ENCODE measurements at places on chromosomes 2 and 18. TPM values are rescaled to one million over a fixed set of nuclear protein-coding genes. Genes with fewer than 3 reads are reported as not detected.

DSG1 gene
- not detected for total RNA-seq

IL1RL2 gene
- total RNA-seq: not detected

AKAIN1 gene
- total RNA-seq: not detected

GALR1 gene
- total RNA-seq: not detected

UGP2 gene
- 127 TPM for total RNA-seq

SLC9A4 gene
- 0.06 TPM for total RNA-seq

FZD7 gene
- total RNA-seq: 0.44 TPM

LINC00305 gene
- total RNA-seq: not detected

CFAP53 gene
- 0.36 TPM for total RNA-seq

ARHGEF33 gene
- total RNA-seq: 0.17 TPM

POTEJ gene
- not detected for total RNA-seq

ABCB11 gene
- 0.28 TPM for total RNA-seq

DNA sequence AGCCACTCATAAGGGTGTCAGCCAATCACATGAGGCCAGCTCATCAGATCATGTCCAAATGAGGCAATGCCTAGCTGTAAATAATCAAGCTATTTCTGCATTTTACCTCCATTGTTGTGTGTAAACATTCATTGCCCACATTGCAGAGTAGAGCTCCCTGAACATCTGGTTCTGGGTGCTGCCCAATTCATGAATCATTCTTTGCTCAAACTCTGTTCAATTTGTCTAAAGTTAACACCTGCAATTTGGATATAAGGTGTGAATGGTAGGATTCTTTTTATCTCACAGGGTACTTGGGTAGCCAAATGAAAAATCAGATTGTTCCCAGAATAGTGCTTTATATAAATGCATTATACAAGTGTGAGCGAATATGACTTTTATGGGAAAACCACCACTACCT is 345.5 kb upstream of the NT5C1B start:
- DNase-seq: no peak

- DNase-seq: no peak
Observed at GRCh38 chr2:33168922-33169321, 222.2 kb downstream of the LTBP1 start.

DNA sequence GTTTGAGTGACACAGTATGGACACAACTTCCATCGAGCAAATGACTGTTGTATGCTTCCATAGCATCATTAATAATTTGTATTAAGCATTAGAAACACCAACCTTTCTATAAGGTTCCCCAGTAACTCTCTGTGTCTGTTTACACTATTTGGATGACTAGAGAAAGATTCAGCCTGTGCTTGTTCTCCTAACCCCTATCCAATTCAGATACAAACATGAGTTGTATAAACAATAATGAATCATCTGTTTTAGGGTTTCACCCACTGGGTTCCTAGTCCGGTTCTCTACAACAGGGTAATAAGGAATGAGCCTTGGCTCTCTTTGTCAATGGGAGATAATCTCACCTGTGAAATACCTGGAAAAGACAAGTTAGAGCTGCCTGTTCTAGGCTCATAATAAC is 894.1 kb upstream of the PIK3C3 start:
- no peak for DNase-seq

DNA sequence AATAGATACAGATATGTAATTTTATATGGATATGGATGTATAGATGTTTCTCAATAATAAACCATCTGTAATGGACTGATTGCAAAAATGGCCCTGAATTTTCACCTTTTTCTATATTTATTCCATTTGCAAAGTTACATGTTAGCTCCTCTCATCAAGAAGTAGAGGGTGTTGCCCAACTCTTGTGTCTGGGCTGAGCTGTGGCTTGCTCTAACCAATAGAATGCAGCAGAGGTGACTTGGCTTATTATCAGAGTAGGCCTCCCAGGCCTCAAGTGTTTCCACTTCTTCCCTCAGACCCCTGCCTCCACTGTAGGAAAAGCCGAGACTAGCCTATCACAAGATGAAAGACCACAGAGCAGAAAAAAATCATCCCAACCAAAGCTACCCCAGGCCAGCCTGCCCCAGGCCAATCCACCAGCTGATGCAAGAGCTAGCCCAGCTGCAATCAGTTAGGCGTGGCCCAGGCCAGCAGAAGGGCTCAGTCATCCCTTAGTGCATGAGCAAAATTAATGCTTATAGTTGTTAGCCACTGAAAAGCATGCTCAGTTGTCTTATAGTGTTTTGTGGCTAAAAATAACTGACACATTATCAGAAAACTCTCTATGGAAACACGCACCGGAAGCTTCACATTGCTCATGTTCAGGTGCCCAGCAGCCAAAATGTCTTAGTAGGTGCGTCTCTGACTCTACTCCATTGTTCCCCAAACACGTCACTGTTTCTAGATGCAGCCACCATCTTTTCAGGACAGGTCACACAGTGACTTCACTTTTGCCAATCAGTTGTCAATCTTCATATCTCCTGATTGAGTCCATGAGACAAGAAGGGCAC is 464.0 kb downstream of the FBXO15 start:
- DNase-seq: no peak

- no peak for DNase-seq
Observed at GRCh38 chr2:44397447-44398175, 35.9 kb downstream of the CAMKMT start.

DNA sequence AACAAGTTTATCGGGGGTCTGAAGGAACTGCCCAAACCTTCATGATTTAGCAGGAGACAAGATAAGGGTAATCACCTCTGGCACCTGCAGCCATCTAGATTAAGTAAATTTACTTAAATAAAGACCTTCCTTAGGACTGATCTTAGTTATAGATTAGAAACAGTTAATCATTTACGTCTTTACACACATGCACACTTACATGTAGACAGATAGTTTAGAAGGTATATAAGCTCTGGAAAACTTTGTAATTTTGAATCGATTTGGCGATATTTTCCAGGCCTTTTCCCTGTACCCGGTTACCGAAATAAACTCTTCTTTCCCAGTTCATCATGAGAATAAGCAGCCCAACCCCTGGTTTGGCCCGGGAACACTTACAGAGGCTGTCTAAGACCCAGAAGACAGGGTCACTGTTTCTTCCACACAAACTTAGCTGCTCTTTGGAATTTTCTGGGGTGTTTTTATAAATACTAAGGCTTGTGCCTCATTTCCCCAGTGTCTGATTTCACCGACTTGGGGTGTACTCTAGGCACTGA is 560 bp upstream of the SKA1 start:
- no peak for DNase-seq

- no peak for DNase-seq
Observed at GRCh38 chr2:6922201-6922656, 5.0 kb downstream of the RNF144A start.

- DNase-seq: no peak
Observed at GRCh38 chr2:240165661-240166060, 25.2 kb upstream of the OTOS start.

DNA sequence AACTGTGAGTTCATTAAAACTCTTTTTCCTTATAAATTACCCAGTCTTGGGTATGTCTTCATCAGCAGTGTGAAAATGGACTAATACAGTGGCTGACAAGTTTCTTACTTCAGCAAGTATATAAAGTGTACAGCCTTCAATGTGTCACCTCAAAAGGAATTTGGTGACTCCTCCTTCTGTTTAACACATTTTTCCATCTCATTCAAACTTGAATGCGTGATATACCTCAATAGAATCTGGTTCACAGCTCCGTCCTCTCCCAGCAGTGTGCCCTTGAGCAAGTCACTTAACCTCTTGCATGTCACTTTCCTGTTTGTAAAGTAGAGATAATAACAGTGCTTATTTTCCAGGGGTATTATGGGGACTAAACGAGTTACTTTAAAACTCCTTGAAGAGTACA is 159.6 kb downstream of the CCBE1 start:
- DNase-seq: no peak

- DNase-seq: no peak
Observed at GRCh38 chr2:160721089-160722040, 227.8 kb upstream of the RBMS1 start.

Data from activated naive CD8-positive, alpha-beta T cell treated with anti-CD3 and anti-CD28 coated beads, Interleukin-2, amount 10 ng/mL, durations not matched to agents 7 days and 5 days (primary cell).